ENCODE measurements at places on chromosomes 2 and 18.

DNA sequence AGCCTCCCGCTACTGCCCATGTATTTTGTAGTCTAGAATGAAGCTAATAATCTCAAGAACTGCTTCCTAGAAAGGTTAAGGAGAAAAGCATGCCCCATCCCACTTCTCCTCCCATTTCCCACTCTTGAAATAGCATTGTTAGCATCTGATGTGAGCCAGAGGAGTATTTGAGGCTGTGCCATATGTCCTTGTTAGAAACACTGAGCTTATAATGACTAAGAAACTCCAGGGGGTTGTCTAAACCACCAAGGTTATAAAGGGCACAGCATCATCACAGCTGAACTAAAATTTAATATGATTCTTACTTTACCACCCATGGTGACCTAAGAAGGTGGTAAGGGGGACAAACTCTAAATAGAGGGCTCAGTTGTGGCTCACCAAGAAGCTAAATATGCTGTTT is 16.6 kb downstream of the TSPYL6 start:
- no peak for DNase-seq

DNA sequence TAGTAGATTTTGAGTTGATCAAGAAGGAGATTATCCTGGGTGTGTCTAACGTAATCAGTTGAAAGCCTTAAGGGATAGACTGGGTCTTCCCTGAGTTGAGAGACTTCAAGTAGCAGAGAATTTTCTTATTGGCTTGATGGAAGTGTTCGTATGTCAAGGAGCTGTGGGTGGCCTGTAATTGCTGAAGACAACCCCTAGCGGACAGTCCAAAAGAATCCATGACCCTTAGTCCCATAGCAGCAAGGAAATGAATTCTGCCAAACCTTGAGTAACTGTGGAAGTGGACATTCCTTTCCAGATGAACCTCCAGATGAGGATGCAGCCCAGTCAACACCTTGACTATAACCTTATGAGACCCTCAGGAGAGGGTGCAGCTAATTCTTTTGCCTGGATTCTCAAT is 786.3 kb downstream of the SOCS6 start:
- DNase-seq, result no peak

DNA sequence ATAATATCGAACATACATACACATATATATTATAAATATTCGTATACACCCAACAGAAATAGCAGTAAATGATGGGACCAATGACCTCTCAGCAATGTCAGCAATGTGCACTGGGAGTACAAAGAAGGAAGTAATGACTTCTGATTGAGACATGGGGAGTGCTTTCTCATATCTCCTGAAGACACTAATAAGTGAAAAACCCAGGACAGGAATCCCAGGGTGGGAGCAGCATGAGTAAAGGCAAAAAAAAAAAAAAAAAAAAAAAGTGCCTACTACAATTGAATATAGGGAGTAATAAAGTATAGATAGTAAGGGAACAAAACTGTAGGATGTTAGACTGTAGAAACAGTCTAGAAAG is 491.3 kb downstream of the IRS1 start:
- no peak for DNase-seq

GRCh38 chr18:35861367-35862118 is 110.9 kb upstream of the RMP24 start:
- no peak for DNase-seq

GRCh38 chr2:7692657-7693161 is 775.5 kb downstream of the RNF144A start:
- DNase-seq, result no peak

DNA sequence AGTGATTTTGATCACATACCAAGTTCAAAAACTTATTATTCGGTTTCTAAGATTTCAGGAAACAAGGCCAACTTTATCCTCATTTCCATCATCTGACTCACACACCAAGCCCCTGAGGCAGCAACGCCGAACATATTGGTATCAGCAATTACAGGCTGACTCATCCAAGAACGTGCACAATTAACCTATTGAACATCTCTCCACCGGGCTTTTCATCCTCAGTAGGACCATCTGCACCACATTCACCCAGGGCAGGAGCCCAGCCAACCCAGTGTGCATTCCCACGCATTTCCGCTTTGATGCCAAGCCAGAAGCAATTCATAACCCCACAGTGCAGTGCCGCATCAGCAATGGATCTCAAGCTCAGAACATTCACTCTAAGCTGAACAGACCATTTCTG is 52.9 kb downstream of the SCG2 start:
- no peak for DNase-seq

DNA sequence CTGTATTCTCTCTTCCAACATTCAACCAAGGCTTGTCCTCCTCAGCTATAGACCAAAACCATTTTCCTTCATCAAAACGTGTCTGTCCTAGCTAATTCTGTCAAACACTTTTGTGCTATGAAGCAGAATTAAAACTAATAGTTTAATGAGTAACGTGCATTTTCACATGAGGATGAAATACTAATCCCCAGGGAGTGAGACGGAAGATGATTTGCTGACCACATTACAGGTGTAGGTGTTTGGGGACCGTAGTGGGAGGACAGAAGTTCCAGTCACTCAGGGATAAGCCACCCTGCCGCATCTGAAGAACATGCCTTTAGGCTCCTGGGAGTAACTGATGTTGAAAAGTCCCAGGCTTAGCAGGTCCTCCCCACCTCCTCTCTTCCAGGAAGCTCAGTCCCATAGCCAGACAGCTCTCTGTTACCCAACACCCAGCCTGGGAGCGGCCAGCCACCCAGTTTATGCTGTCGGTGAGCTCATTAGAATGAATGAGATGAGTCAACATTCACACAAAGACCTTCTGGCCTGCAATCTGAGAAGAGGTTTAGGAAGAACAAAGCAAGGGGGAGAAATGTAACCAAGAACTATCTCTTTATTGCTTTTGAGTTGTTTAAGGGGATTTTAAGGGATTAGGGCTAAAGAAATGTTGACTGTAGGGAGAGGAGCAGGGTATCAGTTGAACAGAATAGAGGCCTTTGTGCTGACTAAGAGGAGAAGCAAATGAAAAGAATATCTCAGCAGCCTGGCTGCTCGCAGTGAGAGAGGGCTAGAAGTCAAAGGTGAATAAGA is 122.5 kb downstream of the FOXI3 start:
- DNase-seq, result no peak

DNA sequence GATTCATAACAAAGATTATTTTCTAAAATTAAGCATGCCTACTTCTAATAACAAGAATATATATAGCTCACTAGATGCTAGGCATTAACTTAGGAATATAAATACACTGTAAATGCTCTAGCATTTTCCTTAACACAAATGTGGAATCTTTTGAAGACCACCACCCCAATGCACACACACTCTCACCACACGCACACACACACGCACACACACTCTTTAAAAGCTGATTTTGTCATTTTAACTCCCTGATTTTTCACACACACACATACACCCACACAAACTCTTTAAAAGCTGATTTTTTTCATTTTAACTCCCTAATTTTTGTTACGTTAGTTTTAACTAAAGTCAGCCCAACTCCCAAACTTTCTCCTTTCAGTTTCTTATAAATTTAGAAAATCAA is 3.0 kb downstream of the COL5A2 start:
- no peak for DNase-seq

GRCh38 chr2:63851691-63852311 is 10.1 kb downstream of the UGP2 start:
- no peak for DNase-seq

- DNase-seq, result peak; percentile 41
These were observed 139.6 kb upstream of the RAB12 start for GRCh38 chr18:8469544-8470130.

DNA sequence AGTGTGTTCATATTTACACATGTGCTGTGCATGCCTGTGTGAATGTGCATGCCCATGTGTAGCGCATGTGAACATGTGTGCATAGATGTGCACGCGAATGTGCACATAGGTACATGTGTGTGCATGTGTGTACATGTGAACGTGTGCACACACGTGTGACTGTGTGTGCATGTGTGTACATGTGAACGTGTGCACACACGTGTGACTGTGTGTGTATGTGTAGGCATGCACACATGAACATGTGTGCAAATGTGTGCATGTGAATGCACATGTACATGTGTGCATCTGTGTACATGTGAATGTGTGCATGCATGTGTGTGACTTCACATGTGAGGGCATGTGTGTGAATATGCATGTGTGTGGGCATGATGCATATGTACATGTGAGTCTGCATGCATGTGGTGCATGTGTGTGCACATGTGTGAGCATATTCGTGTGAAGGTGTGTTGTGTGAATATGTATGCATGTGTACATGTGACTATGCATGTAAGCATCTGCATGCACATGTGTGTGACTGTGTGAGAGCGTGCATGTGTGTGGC is 122.4 kb downstream of the PTGR3 start:
- DNase-seq, result no peak

DNA sequence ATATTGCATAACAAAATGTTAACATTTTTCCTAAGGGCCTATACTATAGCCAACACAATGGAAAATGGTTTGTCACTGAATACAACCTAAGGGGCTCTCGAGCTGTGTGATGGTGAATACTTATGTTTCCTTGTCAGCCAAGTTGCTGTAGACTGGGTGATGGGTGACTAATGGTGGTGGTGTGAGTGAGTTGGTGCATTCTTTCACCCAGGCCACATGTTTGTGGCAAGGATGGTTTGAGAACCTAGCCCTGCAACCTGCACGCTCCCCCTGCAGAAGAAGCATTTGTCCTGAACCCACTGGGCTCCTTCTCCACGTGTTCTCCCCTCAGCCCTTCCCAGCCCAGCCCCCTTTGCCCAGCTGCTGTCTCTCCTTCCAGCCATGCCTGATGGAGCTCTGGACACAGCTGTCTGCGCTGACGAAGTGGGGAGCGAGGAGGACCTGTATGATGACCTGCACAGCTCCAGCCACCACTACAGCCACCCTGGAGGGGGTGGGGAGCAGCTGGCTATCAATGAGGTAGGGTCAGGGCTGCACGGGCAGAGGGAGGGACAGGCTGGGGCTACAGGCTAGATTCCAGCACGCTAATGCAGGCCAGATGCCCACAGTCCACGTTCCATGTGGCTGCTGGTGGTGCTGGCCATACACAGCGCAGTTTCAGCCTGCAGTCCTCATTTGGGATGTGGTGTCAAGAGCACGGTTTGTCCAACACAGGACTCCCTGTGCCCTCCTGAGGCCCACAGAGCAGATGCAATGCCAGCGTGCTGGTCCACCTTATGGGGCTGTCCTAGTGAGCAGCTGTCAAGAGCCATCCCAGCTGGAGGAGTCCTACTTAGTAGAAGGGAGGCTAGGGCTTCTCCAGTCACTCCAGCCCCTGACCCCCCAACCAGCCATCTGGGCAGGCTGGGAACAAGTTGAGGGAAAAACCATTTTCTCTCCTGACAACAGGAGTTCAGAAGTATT is 65.4 kb downstream of the FAM168B start:
- DNase-seq, result no peak

- DNase-seq, result peak; percentile 25
These were observed 93.2 kb downstream of the MIB1 start for GRCh38 chr18:21833604-21834298.

- no peak for DNase-seq
These were observed 119.5 kb downstream of the TPGS2 start for GRCh38 chr18:36709315-36709714.

GRCh38 chr2:19801367-19802080 is 100.3 kb downstream of the TTC32 start:
- DNase-seq, result peak; percentile 56

GRCh38 chr18:41545091-41545888 is 409.7 kb upstream of the PIK3C3 start:
- no peak for DNase-seq

- no peak for DNase-seq
These were observed 434.9 kb downstream of the MBD2 start for GRCh38 chr18:53789376-53790247.

- DNase-seq, result peak; percentile 47
These were observed 129.7 kb downstream of the CCDC85A start for GRCh38 chr2:56313500-56313921.

DNA sequence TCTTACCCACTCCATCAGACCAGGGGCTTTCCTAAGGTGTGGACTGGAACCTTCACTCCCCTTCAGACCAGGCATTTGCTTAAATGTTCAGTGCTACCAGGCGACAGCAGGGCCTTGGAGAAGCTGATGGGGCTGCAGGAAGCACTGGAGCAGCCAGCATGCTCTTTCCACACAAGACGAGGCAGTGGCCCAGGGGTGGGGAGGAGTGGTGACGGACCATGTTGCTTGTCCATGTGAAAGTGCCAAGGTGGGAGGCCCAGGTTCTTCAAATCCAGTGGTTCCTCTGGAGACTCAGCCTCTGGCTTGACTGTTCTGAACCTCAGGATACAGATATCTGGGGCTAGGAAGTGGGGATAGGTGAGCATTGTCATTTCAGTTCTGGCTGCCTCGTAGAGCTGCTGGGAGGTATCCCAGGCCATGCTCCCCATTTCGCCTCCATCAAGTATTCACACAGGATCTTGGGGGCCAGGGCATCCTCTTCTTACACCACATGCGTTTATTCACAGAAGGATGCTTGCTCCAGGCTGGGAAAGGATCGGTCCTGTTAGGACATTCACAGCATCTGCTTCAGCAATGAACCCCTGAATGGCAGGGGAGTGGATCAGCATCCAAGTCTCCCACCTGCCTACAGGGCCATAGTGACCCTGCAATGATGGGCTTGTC is 62.2 kb downstream of the SFXN5 start:
- no peak for DNase-seq

GRCh38 chr2:217974389-217975005 is 28.3 kb downstream of the TNS1 start:
- DNase-seq, result no peak

DNA sequence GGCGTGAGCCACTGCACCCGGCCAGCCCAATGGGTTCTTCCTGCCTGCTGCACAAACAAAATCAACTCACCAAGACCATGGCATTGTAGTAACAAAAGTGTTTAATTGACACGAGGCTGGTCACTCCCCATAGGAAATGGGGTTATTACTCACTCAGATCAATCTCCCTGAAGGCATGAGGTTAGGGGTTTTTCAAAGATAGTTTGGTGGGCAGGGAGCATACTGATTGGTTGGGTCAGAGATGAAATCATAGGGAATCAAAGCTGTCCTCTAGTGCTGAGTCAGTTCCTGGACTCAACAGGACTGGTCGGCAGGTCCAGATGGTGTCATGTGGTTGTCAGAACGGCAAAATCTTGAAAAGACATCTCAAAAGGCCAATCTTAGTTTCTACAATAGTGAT is 122.1 kb downstream of the TMEM17 start:
- DNase-seq, result no peak

GRCh38 chr18:58027341-58027740 is 16.7 kb upstream of the NEDD4L start:
- DNase-seq, result no peak

DNA sequence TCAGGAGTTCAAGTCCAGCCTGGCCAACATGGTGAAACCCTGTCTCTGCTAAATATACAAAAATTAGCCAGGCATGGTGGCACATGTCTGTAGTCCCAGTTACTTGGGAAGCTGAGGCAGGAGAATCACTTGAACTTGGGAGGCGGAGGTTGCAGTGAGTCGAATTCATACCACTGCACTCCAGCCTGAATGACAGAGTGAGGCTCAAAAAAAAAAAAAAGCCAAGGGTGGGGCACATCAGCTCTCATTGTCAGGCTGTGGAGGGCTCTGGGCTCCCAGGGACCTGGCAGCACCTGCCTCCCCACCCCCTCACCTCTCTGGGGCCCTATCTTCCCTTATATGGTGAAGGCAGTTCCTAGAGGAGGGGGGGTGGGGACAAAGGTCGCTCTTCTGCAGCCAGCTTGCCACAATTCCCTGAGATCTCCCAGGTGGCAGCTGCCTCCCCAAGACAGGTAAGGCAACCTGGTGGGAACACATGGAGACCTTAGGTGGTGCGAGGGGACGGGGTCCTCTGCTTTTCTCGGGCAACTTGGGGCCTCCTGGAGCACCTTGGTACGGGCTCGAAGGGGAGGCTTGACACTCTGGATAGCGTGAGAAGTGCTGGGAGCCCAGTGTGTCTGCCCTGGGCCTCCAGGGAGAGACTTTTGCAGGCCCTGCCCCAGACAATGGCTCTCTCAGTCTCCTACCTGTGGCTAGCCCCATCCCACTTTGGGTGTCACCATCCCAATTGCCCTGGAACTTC is at the start of gene VIL1:
TSS of gene VIL1 (plus strand) at position 407 of the 742 bp plus-strand sequence. CDS start 4,656 bp downstream, outside the sequence.
- DNase-seq, result no peak
